ENCODE measurements at places on chromosomes 5 and 9.

GRCh38 chr5:65255294-65255693 is 226.4 kb downstream of the ADAMTS6 start:
- DNase-seq = no peak

- DNase-seq = no peak
Measured at GRCh38 chr9:97845763-97846162, 7.3 kb upstream of the FOXE1 start.

- DNase-seq = no peak
Measured at GRCh38 chr9:12817702-12818101, 42.9 kb downstream of the LURAP1L start.

DNA sequence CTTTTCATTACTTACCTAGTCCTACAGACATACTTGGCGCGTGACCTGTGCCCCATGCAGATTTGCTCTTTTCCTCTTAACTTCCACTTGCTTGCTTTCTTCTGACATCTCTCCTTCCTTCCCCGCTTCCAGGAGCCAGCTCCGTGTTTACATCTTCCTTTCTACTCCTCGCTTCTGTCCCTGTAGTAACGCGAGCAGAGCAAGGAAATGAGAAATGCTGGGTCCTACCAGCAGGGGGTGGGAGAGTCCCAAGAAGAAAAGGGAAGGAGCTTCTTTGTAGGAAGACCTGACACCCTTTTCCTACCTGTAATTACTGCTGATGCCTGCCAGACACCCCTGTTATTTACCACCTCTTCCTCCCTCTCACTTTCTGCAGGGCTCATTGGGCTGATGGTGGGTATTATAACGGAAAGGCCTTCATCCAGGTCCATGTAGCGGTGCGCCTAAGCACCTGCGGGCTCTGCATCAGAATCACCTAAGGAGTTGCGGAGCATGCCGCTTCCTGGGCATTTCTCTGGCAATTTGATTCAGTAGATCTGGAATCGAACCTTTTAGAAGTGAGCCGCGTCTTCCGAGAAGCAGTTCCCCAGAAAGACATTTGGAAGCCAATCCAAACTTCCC is 1260.8 kb upstream of the WWC1 start:
- no peak for DNase-seq

- peak; percentile 13 for DNase-seq
Measured at GRCh38 chr9:96418920-96419690, 935 bp upstream of the ZNF367 start.

DNA sequence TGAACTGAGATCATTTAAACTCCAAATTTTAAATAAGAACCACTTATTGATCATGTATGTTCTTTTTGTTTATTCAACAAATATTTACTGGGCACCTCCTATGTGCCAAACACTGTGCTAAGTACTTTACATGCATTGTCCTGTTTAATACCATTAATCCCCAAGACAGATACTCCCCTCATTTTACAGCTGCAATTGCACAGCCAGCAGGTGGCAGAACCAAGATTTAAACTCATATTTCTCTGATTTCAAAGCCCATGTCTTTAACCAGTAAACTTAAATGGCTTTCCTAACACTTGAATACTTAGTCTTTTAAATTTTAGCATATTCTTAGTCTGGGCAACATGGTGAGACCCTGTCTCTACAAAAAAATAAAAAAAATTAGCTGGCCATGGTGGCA is 43.4 kb upstream of the KIAA1958 start:
- DNase-seq = no peak

DNA sequence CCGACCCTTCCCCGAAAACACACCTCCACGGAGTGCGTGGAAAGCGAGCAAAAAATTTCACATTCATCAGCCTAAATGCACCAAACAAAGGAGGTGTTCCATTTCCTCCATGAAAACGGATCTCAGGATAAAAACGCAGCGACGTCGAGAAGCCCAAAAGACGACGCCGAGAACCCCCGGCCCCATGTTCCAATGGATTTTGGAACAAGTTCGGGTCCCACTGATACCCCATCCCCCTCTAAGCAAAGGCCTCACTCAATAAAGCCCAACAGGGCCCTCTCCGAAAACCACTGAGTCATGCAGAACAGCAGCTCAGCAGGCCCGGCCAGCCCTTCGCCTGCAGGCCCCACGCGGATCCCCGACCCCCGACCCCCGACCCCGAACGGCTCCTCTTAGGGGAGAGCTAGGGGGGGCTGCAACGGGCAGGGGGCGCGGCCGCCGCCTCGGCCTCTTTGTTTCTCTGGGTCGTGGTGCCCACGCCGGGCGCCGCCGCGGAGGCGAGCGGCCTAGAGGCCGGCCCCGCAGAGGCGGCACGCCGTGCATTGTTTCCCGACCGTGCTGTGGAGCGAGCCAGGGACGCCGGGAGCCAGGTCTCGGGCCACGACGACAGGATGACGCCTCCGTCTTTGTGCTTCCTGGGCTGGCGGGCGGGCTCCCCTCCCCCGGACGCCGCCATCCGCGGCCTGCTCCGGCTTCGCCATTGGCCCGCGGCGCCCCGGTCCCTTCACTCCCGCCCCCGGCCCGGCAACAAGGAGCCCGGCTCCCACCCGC is 915 bp downstream of the ZFAND5 start:
- no peak for DNase-seq
